ENCODE measurements at places on chromosomes 12 and 14. TPM values are rescaled to one million over a fixed set of nuclear protein-coding genes. Genes with fewer than 3 reads are reported as not detected.

The GZMH gene
- not detected for total RNA-seq

The CACNA1C gene
- 0.38 TPM for total RNA-seq

The CD4 gene
- total RNA-seq, result not detected

The FSCB gene
- not detected for total RNA-seq

- DNase-seq, result peak; percentile 84
Measured at GRCh38 chr12:14884458-14884878, 1.2 kb downstream of the MGP start.

GRCh38 chr14:103343164-103343879 is 9.3 kb downstream of the EIF5 start:
- DNase-seq, result no peak

- DNase-seq, result no peak
Measured at GRCh38 chr12:41972598-41972997, 172.1 kb downstream of the GXYLT1 start.

DNA sequence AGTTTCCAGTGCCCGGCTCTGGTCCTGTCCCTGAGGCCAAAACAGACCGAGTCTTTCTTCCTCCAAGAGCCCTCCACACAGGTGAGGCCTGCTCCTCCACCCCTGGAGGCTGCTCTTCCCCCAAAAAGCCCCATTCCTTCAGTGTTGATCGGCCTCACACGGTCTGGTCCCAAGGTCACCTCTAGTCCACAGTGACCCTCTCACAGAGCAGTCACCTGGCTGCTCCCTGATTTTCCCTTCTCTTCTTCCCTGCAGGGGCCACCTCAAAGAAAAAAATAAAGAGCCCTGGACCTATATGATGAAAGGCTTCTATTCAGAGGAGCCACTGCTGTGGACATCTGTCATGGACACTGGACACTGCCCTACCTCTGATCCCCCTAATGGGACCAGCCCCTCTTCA is 42.5 kb downstream of the TTC7B start:
- DNase-seq, result no peak

GRCh38 chr12:92581604-92582003 is 121.2 kb upstream of the PLEKHG7 start:
- DNase-seq, result no peak

DNA sequence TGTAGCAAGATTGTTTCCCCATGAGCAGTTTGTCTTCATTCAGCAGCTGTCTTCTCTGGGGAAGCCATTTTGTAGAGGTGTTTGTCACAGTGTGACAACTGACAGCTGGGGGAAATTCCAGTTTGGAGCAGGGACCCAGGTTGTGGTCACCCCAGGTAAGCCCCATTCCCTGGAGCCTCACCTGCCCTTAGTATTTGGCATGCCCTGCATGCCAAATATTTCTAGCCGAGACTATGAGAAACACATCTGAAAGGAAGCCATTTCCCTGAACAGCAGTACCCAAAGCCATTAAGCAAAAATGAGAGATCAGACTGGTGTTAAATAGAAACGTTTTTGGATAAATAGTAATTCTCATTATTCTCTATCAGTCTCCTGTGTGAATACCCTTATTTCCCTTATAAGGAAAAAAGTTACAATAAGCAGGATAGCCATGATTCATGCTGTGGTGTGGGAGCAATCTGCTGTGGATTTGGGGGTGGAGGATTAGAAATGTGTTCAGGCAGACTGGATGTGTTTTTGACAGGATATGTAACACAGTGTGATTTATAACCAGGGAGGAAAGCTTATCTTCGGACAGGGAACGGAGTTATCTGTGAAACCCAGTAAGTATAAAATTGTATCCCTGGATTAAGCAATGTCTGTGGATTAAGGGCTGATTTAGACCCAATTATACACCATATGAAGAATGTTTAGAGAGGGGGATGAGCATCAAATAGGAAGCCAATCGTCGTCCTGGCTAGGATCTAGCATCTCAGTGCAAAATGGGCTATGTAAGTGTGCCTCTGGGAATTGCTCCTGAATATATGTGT is 68.9 kb downstream of the DAD1 start:
- peak; percentile 54 for DNase-seq

- DNase-seq, result no peak
Measured at GRCh38 chr12:73106296-73106695, 834.1 kb downstream of the TRHDE start.

DNA sequence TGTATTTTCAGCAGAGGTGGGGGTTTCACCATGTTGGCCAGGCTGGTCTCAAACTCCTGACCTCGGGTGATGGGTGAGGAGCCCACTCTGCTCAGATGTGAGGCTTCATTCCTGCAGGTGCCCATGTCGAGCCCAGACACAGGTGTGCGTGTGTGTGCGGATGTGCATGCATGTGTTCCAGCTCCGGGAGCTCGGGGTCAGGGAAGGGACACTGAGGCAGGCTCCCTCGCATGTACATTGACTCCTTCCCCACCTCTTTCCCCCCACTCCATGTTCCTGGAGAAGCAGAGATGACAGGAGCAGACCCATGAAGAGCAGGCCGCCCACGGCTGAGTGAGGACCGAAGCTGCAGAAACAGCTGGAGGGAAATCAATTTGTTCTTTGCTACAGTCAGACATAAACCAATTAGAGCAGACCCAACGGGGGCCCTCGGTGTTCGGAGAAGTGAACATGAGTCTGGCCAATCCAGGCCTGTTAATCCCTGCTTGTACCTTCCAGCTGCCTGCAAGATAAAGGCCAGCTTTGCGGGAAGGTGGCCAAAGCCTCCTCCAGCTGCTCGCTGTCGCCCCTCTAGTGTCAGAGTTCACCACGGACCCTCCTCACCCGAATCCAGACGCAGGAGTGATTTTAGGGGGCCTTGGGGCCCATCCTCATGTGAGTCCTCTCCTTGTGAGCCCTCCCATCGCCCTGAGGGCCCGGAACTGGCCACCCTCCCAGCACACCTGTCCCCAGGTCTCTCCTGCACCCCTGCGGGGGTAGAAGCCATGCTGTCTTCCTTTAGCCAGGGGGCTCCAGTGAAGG is 321.0 kb upstream of the RTL1 start:
- DNase-seq, result no peak

All from dermis microvascular lymphatic vessel endothelial cell (primary cell).